ENCODE measurements at places on chromosomes 4 and X.

- DNase-seq, result no peak
Observed at GRCh38 chrX:25536307-25536970, 520.7 kb upstream of the ARX start.

DNA sequence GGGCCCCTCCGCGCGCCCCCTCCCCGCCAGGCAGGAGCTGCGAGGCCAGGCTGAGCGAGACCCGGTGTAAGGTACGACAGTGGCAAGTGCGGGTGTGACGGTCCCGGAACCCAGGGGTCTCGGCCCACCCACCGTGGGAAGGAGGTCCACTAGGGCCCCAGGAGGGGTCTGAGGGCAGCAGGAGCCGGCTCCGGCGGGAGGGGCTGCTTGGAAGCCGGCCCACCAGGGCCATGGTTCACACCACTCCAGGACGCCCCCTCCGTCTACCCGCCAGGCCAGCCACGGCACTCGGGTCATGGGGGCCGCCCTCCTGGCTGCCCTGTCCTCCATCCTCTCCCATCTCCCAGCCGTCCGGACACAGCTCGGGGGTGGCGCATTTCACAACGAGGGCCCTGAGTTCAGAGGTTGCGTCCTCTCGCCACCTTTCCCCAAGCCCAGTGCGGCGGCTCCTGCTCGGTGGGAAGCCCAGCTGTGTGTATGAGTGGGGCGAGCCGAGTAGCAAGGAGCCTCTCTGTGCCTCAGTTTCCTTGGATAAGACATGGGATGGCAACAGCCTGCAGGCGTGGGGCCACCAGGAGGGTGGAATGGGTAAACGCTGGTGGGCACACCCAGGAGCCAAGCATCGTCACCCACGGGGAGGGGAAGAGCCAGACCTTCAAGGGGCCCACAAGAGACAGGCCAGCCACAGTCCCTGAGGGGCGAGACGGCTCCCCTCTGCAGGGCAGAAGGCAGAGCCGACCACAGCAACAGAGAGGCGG lies 81.3 kb downstream of the FAM53A start:
- DNase-seq, result no peak

DNA sequence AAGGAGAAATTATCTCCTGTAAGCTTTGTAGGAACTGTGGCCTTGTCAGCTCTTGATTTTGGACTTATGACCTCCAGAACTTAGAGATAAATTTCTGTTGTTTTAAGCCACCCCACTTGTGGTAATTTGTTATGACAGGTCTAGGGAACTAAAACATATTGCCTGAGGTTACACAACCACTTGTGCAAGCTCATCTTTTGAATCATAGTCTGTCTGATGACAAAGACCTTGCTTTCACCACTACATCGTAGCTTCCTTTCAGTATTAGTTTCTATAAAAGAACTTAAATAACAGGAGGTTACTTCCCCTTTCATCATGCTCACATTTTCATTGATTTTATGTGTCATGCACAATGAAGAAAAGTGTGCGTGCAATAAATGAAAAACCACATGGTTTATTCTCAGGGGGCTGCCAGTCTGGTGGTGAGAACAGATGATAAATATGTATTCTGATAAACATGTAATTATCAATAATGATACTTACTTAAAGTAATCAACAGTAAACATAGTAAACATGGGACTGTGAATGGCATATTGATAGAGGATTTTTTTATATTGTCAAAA lies 690.0 kb upstream of the HS3ST1 start:
- DNase-seq, result no peak

DNA sequence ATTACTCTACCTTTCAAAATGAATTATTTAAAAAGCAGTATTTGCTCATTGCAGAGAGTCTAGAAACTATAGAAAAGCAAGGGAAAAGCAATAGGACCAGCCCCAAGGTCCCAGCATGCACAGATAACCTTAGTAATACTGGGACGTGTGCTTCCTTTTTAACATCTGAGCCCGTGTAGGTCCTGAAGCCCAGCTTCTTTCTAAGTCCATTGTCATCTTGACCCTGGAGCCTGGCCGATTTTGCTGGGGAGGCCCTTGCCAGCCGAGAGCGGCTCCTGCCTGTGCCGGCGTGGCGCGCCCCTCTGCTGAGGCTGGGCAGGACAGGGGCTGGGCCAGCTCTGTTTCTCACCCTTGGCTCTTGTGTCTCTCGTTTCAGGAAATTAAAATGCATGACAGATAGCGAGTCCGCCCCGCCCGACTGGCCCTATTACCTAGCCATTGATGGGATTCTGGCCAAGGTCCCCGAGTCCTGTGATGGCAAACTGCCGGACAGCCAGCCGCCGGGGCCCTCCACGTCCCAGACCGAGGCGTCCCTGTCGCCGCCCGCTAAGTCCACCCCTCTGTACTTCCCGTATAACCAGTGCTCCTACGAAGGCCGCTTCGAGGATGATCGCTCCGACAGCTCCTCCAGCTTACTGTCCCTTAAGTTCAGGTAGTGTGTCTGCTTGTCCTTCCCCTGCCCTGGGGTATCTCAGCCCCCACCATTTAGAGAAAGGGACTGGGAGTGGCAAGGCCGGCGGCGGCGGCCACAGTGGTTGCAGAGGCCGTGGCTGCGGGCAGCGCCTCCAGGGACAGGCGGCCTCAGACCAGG lies 4.1 kb downstream of the MSANTD1 start:
- no peak for DNase-seq

- no peak for DNase-seq
Observed at GRCh38 chr4:11105715-11106114, 323.0 kb downstream of the HS3ST1 start.

DNA sequence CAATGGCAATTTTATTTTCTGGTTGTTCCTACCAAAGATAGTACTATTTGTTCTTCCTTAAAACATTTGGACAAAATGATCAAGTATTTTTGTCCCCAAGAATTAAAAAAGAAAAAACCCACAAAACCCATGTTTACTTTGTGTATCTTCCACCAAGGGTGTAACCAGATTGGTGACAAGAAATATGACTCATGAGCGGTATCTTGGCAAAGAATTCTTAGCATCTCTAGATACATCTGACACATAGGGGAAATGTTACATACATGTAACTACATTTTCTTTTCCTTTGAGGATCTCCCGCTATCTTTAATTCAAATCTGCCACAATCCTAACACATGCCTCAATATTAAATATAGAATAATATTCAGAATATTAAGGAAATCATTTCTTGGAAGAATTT lies 78.7 kb downstream of the WDFY3 start:
- no peak for DNase-seq

DNA sequence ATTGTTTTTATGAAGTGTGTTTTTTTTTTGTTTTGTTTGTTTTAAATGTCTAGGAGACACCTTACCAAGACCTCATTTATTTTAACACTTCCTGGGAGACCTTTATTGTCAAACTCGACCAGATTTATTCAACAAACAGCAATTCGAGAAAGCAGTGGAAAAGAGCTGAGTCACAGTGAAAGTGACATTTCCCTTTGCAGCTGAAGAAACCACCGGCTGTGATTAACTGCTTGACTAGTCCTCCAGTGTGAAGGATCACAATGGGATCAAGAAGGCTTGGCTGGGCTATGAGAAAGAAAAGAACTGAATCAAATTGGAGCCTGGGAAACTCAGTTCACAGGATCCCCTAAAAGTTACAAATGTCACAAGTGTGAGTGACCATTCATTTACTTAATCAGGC lies 11.9 kb upstream of the ADH7 start:
- no peak for DNase-seq

GRCh38 chr4:169314906-169315305 lies 44.1 kb upstream of the SH3RF1 start:
- DNase-seq, result no peak

GRCh38 chrX:47843363-47843762 lies 6.7 kb downstream of the ZNF81 start:
- no peak for DNase-seq

- no peak for DNase-seq
Observed at GRCh38 chr4:157220371-157220881, at the start of gene GRIA2. GRIA2 (plus strand) TSS chr4:157220728; CDS start chr4:157221043, 315 bp downstream.

- DNase-seq, result no peak
Observed at GRCh38 chr4:149999485-150000074, 78.7 kb upstream of the DCLK2 start.

DNA sequence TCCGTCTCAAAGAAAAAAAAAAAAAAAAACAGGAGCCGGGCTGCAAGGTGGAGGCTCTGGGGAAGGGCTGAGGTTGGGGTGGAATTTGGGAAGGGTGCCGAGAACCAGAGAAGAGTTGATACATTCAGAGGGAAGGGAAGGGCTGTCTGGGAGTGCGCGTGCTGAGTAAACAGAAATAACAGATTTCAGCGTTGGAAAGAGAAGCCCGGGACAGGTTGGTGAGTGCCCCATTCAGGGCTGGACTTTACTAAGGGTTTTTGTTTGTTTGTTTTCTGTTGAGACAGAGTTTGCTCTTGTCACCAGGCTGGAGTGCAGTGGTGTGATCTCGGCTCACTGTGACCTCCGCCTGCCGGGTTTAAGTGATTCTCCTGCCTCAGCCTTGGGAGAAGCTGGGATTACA lies 1.7 kb upstream of the IL3RA start:
- no peak for DNase-seq

GRCh38 chr4:70743731-70744130 lies 22.0 kb downstream of the RUFY3 start:
- DNase-seq, result no peak

GRCh38 chr4:37827030-37827685 lies 672 bp downstream of the PGM2 start:
- DNase-seq, result no peak

DNA sequence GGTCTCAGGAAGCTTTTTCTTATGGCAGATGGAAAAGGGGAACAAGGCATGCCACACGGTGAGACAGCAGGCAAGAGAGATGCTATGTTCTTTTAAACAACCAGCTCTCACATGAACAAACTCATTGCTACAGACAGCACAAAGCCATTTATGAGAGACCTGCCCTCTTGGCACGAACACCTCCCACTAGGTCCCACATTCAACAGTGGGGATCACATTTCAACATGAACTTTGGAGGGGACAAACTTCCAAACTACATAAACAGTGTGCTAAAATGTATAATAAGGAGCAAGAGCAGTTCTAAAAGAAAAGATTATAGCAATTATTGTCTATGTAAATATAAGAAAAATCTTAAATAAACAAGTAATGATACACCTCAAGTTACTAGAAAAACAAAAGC lies 391.8 kb upstream of the CPXCR1 start:
- no peak for DNase-seq

- DNase-seq, result no peak
Observed at GRCh38 chr4:169220447-169220846, 50.3 kb downstream of the SH3RF1 start.

GRCh38 chr4:142155347-142155746 lies 519.0 kb downstream of the IL15 start:
- no peak for DNase-seq

DNA sequence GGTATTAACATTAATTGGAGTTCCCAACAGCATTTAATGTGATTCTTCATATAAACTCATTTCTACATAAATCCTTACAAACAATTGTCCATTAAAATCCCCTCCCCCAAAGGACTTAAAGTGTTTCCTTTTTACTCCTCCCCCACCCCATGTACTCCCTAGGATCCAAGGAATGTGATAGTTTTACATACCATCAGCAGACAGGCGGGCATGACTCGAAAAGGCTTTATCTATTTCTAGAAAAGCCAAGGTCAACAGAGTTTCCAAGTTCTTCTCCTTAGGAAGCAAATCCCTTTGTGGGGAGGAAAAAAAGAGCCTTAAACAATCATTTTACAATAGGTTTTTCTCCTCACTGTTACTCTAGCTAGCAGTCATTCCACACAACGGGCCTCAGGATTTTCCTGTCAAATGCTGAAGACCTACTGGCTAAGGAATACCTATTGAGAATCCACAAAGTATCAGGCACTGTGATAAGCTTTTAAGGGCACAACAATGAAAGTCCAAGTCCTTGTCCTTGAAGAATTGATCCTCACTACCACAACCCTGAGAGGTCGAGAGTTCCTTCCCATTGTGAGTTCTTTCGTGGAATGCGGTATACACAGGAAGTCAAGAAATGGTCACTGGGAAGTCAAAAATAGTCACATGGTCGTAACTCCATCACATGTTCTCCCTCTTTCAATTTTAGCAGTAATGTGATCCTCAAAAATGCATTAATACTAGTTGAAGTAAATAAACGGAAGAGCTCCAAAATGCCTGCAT lies 7.2 kb downstream of the PPM1K start:
- no peak for DNase-seq

- no peak for DNase-seq
Observed at GRCh38 chrX:131942034-131942433, 81.1 kb upstream of the STK26 start.

- no peak for DNase-seq
Observed at GRCh38 chr4:19358015-19358414, 893.7 kb upstream of the SLIT2 start.

- no peak for DNase-seq
Observed at GRCh38 chr4:3250438-3250955, 1.5 kb downstream of the MSANTD1 start.

GRCh38 chr4:32884198-32884597 lies 2164.0 kb downstream of the PCDH7 start:
- DNase-seq, result no peak

- DNase-seq, result no peak
Observed at GRCh38 chrX:13110433-13111324, 66.3 kb upstream of the FAM9C start.

DNA sequence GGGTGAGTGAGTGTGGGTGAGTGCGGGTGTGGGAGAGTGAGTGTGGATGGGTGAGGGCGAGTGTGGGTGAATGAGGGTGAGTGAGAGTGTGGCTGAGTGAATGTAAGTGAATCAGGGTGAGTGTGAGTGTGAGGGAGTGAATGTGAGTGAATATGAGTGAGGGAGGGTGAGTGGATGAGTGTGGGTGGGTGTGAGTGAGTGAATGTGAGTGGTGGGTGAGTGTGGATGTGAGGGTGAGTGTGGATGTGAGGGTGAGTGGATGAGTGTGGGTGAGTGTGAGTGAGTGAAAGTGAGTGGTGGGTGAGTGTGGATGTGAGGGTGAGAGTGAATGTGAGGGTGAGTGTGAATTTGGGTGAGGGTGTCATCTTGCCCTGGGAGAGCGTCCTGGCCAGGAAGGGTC lies 67.5 kb downstream of the TRIML1 start:
- DNase-seq, result no peak

DNA sequence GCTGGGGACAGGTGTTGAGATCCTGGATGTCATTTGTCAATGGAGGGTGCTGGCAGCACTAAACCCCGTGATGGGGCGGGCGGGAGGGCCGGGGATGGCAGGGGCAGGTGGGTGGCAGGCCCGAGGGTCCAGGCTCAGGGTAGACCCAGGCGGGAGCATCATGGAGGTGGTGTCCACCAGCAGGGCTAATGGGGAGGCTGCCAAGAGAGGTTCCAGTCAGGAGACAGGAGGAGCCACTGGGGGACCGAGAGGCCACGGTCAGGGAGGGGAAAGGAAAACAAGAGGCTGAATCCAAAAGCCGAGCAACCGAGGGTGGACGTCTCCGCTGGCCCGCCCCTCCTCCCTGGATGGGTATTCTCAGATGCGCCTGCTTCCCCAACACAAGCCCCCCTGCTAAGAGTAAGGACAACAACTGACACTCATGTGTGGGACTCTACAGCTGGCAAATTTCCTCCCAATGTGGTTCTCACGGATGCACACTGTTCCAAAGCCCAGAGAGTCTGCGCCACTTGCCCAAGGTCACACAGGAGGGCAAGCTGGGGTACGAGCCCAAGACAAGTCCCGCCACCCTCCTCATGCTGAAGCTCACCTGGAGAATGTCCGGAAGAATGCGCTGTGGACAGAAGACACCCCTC lies 132.0 kb downstream of the CPZ start:
- DNase-seq, result no peak

- DNase-seq, result no peak
Observed at GRCh38 chr4:186939226-186939625, 215.6 kb upstream of the FAT1 start.

All from spinal cord (tissue), 10 donors.